Sigmoid colon (tissue), 7 donors: ENCODE measurements at places on chromosomes 5 and 9. TPM values are rescaled to one million over a fixed set of nuclear protein-coding genes. Genes with fewer than 3 reads are reported as not detected.

DNA sequence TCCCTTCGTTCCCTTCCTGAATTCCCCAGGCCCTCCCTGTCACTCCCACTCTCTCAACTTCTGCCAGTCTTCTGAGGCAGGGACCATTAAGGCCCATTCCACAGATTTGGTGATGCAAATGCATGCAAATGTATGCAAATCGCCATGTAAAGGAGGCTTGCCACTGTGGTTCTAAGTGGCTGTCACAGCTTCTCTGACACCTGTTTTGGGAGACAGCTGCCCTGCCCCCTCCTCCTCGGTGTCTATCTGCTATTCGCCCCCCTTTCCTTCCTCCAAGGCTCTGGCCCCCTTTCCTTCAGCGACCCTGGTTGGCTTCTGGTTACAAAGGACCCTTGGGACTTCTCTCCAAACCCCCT lies 10.5 kb upstream of the ARAP3 start:
- no peak for DNase-seq

- DNase-seq: no peak
These were observed 588.6 kb upstream of the GRAMD2B start for GRCh38 chr5:125834438-125835115.

GRCh38 chr5:8647111-8647510 lies 778.2 kb downstream of the MTRR start:
- no peak for DNase-seq

DRD1 gene
- not detected for polyA plus RNA-seq

- DNase-seq: peak; percentile 74
These were observed 43.5 kb upstream of the DNAH5 start for GRCh38 chr5:13987843-13988464.

GRCh38 chr9:132125944-132126679 lies 35.7 kb upstream of the NTNG2 start:
- DNase-seq: no peak

- no peak for DNase-seq
These were observed 139.6 kb downstream of the MTX3 start for GRCh38 chr5:79851391-79851863.

MATR3 gene
- 66.1 TPM for polyA plus RNA-seq

- no peak for DNase-seq
These were observed 32.1 kb downstream of the MARCHF3 start for GRCh38 chr5:126998201-126998631.

GRCh38 chr9:89919171-89919681 lies 314.4 kb downstream of the GADD45G start:
- DNase-seq: no peak

DNA sequence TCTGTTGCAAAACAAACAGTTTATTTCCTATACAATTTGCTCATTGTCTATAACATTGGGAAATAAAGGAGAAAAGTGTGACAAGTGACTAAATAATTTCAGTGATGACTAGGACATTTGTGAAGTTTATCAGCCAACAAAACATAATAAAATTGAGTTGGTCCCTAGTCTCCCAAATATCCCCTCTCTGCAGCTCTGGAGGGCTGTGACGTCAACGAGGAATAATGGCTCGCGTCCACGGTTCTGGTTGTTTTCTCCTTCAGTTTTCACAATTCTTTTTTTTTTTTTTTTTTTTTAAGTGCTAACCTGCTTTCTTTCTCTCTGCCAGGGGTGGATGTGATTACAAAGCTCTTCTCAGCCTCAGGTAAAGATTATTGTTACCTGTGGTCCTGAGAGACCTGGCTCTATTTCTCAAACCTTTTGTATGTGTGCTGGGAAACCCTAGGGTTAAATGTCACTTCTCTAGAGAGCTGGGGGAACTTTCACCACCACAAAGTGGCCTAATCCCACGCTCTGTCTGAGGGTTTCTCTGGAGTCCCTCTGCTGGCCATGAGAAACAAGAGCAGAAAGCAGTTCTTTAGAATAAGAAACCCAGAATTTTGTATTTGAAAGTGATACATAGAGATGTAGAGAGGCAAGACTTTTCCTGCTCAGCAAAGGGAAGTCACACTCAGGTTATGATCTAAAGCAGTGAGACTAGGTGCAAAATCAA lies 36.2 kb upstream of the ANKRD55 start:
- DNase-seq: no peak

DNA sequence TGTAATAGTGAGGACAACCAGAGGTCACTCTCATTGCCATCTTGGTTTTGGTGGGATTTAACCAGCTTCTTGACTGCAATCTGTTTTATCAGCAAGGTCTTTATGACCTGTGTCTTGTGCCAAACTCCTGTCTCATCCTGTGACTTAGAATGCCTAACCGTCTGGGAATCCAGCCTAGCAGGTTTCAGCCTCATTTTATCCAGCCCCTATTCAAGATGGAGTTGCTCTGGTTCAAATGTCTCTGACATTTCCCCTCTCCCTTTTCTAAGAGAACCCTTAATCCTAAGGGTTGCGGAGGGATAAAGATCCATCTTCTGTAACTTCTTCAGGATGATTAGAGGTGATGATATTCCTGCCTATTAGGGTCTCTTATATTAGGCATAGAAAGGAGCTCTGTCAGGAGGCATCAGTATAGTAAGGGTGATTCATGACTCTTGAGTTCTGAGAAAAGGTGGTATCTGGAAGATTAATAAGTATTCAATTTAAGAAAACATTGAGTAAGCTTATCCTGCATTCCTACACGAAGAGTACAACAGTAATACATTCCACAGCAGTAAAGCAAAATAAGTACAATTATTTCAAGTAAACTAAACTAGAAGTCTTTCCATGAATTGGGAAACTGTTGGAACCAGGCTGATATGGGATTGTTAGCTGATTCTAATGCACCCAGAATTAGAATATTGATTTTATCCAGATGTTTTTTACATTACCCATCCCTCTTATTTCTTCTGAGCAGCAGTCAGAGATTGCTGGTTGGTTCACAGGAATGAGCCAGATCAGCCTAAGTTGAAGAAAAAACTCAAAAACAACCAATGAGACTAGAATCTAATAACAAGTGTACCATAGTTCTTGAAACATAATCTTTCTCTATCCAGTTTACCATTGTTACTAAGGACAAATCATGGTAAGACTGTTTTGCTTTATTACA lies 39.9 kb downstream of the SHC3 start:
- DNase-seq: no peak

- DNase-seq: no peak
These were observed 2.5 kb downstream of the TBC1D9B start for GRCh38 chr5:179905161-179905560.

DNA sequence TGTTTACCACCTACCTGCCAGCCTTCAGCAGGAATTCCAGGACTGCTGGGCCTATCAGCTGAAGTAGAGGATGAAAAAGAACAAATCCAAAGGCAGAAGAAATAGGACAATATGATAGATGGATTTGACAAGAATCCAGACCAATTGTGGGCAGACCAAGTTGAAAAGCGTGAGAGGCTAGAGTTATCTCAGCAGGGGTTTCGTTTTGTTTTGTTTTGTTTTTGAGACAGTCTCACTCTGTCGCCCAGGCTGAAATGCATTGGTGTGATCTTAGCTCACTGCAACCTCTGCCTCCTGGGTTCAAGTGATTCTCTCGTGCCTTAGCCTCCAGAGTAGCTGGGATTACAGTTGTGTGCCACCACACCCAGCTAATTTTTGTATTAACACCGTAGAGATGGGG lies 113.2 kb downstream of the PALM2AKAP2 start:
- no peak for DNase-seq

GABRG2 gene
- not detected for polyA plus RNA-seq

GRCh38 chr5:38535248-38535750 lies 21.1 kb downstream of the LIFR start:
- no peak for DNase-seq

GRCh38 chr5:150179019-150179620 lies 10.7 kb upstream of the SLC6A7 start:
- DNase-seq: no peak

DNA sequence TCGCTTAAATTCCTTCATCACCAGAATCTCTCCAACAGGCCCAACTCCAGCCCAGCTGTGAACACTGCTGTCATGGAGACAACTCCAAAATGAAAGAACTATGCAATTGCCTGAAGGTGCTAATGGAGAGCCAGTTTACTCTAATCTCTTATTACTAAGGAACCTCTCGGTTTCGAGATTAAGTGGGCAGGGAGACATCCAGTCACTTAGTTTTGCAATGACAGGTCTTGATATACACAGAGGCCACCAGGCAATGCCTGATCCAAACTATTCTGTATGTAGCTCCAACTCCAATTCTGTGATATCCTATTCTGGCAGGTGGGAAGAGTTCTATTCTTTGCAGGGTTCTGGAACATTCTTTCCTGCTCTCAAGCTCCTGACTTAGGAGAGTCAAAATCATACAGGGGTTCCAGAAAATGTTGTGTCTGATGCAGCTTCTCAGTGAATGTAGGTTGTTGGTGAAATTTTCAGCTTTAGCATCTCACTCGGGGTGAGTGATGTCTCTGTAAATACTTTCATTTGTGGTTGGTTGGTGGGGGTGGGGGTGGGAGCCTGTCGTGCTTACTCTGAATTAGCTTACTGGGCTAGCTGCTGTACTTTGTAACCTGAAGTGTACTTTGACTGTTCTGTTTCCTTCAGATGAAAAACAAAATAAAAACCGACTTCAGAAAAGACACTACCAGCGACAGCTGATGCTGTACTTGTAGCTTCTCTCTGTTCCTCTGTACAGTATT lies 170.9 kb downstream of the PALM2AKAP2 start:
- DNase-seq: no peak

GRCh38 chr9:109451311-109452025 lies 46.6 kb downstream of the PTPN3 start:
- DNase-seq: no peak

IL9 gene
- polyA plus RNA-seq: not detected

- DNase-seq: peak; percentile 50
These were observed 13.0 kb downstream of the HIGD2A start for GRCh38 chr5:176401281-176402205.

SOHLH1 gene
- polyA plus RNA-seq: not detected

DNA sequence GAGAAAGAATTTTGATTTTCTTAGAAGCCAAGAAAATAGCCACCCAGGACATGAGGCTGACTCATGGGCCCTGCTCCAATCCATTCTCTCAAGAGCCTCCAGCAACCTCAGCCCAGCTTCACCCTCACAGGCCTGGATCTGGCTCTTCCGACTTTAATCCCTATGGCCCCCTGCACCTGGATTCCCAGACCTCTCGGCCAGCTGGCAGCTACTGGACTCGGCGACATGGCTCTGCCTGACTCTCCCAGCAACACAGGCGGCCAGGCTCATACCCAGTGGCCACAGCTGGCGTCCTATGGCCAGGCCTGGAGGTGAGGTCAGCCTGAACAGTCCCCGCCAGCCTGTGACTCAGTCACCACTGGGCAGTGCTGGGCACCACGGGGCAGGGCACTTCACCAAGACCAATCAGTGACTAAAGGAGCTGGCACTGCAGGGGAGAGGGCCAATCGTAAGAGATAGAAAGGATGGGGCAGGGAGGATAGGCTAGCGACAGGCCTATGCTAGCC lies 6.2 kb upstream of the PDLIM4 start:
- peak; percentile 63 for DNase-seq

DNA sequence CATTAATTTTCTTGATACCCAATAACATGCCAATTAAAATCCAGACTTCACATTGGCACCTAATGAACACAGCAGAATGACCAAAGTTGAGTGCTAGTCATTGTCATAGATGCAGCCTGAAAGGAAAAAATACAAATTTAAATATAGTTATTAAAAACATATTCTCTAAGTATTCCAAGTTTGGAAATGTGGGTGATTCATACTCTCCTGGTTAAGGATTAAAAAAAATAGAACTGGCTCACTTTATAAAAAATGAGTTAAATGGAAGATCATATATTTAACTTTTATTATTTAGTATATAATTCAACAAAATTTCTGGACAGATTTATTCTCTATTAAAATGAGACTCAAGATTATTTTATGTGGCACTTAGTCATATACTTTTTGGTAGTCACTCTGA lies 33.2 kb upstream of the RICTOR start:
- DNase-seq: no peak

PHYHD1 gene
- 8.1 TPM for polyA plus RNA-seq

SPAAR gene
- polyA plus RNA-seq: not detected

DNA sequence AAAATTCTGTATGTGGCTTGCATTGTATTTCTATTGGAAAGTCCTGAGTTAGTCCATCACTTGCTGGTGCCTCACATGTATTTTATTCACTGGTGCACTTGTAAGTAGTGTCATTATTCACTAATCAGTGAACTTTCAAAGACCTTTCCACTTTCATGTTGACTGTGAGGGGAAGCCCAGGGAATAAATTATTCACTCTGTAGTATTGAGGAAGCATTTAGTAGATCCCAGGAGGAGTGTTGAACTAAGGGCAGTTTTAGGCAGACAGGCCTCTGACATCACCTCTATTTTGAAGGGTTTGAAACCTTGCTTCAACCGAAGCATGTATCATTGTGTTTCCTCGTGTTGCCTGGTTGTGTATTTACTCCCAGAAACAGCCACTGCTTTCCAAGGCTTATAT lies 705.4 kb upstream of the RIOK2 start:
- no peak for DNase-seq

- no peak for DNase-seq
These were observed 154.4 kb upstream of the ERCC6L2 start for GRCh38 chr9:95721061-95721531.

HIGD2A gene
- 457 TPM for polyA plus RNA-seq

DNA sequence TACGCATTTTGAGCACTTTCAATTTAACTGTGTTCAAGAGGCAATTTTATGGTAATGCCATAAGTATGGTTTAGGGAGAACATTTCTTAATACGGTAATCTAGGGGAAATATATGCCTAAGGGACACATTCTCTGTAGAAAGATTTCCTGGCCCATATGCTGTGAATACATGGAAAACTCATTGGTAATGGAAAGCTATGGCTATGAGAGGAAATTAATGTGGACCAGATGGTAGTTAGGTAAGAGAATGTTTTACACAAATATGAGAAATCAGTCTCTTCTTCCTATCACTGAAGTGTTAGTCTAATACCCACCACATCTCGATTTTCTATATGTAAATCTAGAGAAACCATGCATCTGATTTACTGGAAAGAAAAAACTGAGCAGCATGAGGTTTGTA lies 105.0 kb downstream of the SEMA6A start:
- DNase-seq: no peak

GRCh38 chr5:94228791-94229190 lies 389.6 kb downstream of the KIAA0825 start:
- DNase-seq: no peak

- DNase-seq: no peak
These were observed 138.8 kb upstream of the NR4A3 start for GRCh38 chr9:99682870-99683269.

DNA sequence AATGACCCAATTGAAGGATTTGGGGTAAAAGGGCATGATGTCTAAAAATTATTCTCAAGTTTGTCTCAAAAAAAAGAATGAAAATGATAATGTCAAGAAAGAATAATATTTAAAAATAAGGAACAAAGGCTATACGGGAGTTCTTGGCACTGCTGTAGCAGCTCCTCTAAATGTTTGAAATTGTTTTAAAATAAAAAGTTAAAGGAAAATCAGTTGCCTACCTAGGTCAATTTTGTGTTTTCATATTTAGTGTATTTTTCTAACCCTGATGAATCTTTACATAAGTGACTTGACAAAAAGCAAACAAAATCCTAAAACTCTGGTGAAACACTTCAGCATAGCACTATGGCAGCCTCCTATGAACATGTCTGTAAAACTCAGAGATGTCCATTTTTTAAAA lies 56.4 kb downstream of the ALDH1A1 start:
- no peak for DNase-seq

GRCh38 chr5:128035689-128036088 lies 47.9 kb upstream of the SLC12A2 start:
- no peak for DNase-seq

CCL27 gene
- polyA plus RNA-seq: not detected

CACNA1B gene
- under 0.01 TPM for polyA plus RNA-seq
